ENCODE measurements at places on chromosomes 5 and 9. TPM values are rescaled to one million over a fixed set of nuclear protein-coding genes. Genes with fewer than 3 reads are reported as not detected.

NUDT2 gene
- total RNA-seq: 7.6 TPM

GRCh38 chr5:143066556-143067281 lies 296.5 kb downstream of the ARHGAP26 start:
- H3K36me3 ChIP-seq: no peaks in the 10 kb centered on the region
- H3K4me1 ChIP-seq: peaks cover 51% of the 10 kb centered on the region
- no peaks in the 10 kb centered on the region for H3K27me3 ChIP-seq
- peak; percentile 61 for DNase-seq

ISL1 gene
- not detected for total RNA-seq

DNA sequence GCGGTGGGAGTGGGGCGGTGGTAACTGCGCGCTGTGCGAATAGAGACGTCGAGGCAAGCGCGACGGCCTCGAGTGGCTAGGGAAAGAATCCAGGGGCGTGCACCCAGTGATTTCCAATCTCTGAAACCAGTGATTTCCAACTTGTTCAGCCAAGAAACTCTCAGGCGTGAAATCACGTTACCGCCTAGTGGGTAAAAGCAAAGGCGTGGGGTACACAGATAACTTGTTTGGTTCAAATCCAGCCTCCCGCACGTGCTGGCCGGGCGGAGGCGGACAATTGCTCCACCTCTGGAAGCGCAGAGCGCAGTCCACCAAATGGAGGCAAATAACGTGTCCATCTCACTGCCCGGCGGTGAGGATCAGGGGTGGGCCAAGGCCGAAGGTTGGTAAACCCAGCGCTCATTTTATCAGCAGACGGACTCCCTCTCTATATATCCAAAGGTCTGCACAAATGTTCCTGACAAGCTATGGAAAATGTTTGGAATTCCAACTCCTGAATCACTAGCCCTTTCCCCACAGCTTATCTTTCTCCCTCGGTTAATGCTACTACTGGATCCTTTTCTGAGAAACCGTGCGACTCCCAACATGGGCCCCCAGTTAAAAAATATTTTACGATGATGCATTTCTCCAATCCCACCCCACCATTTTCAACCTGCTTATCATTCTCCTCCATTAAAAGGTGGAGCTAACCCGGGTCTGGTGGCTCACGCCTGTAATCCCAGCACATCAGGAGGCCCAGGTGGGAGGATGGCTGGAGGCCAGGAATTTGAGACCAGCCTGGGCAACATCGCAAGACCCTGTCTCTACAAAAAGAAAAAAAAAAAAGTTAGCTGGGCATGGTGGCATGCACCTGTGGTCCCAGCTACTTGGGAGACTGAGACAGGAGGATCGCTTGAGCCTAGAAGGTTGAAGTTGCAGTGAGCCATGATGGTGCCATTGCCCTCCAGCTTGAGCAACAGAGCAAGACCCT lies 950 bp upstream of the FNBP1 start:
- peak overlapping the region; percentile 60 for H3K27ac ChIP-seq
- H3K27me3 ChIP-seq: no peaks in the 10 kb centered on the region
- H3K4me3 ChIP-seq: peak overlapping the region; percentile 88
- H3K4me1 ChIP-seq: peaks cover 14% of the 10 kb centered on the region

ADAMTS6 gene
- total RNA-seq: 62.5 TPM

DNA sequence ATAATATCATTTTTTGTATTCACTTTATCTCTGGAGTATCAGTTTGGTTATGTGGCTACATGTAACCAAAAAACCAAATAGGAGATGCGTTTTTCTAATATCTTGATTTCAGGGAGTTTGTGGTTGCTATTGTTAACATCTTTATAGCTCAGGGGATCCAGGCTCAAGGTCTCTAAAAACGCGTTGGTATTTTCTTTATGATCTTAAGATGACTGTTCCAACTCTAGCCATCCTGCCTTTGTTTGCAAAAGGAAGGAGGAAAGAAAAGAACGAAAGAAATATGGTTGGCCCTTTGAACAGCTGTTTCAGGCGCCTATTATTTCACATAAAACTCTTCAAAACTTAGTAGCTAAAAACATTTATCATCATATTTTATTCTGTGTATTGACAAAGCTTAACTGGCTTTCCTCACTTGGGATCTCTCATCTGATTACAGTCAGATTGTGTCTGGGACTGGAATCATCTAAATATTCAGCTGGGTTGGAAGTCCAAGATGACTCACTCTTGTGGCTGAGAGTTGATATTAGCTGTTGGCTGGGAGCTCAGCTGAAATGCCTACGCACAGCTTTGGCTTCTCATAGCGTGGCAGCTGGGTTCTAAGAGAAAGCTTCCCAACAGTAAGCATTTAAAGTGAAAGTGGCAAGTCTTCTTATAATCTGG lies 60.1 kb downstream of the FAM174A start:
- H3K4me1 ChIP-seq: peaks cover 21% of the 10 kb centered on the region
- peak overlapping the region; percentile 63 for H3K4me3 ChIP-seq
- H3K36me3 ChIP-seq: no peaks in the 10 kb centered on the region
- peak; percentile 97 for DNase-seq
- H3K27me3 ChIP-seq: no peaks in the 10 kb centered on the region
- peak overlapping the region; percentile 79 for H3K27ac ChIP-seq

- H3K4me1 ChIP-seq: peaks cover 25% of the 10 kb centered on the region
- no peaks in the 10 kb centered on the region for H3K36me3 ChIP-seq
- H3K27me3 ChIP-seq: no peaks in the 10 kb centered on the region
- no peak overlapping the region for H3K4me3 ChIP-seq
- DNase-seq: no peak
These were observed 293.2 kb upstream of the CLINT1 start for GRCh38 chr5:158152136-158152535.

GRCh38 chr5:145826895-145827674 lies 8.1 kb downstream of the PRELID2 start:
- no peaks in the 10 kb centered on the region for H3K36me3 ChIP-seq
- no peak overlapping the region for H3K4me3 ChIP-seq
- DNase-seq: no peak

SLC25A2 gene
- not detected for total RNA-seq

Measured in GM23248 (cell line).